Gastroesophageal sphincter (tissue), 4 donors: ENCODE measurements at places on chromosomes 12 and 14.

DNA sequence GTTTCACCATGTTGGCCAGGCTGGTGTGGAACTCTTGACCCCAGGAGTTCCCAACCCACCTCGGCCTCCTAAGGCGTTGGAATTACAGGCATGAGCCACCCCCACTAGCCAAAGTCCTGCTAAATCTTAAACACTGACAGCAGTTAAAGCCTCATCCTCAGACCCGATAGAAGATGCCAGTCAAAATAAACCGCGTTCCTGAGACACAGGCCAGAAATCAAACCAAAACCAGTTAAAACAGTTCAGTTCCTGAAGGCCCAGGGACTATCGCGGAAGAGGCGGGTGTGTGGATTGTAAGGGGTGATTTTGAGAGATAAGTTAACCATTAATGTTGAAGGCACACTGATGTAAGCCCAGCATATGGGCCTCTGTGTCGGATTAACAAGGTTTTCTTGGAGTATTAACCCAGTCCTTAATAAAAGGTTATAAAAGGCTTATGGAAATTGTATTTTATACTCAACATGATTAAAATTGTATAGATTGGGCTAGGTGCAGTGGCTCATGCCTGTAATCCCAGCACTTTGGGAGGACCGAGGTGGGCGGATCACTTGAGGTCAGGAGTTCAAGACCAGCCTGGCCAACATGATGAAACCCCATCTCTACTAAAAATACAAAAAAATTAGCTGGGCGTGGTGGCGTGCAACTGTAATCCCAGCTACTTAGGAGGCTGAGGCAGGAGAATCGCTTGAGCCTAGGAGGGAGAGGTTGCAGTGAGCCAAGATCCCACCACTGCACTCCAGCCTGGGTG is 18.7 kb upstream of the CDCA4 start:
- ATAC-seq = no peak

DNA sequence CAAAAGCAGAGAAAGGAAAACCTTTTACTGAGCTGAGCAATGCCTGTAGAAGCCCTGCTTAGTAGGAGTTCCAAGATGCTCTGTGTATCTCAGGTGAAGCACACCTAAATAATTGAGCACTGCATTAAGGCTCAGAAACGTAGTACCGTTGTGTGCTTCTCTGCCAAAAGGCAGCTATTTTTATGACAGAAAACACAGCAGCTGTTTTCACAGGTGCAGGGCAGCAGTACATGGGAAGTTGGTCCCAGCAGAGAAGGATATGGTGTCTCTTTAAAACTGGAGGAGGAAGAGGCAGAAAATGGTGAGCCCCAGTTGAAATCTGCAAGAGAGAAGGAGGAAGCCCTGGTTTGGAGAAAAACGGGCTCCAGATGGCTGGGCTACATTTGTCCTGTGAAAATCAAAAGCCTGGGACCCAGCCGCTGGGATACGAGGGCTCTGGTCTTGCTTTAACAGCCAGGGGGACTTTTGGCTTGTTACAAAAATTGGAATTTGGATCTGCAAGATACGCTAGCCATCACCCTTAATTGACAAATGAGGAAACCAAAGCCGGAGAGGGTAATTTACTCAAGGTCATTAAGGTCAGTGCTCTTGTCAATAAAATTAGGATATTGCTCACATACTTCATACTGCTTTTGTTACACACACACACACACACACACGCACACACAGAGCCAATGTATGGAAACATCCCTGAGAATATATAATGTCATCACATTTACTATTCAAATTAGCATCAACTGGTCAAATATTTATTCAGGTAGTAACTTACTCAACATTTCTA is 27.3 kb downstream of the SPRING1 start:
- no peak for ATAC-seq

DNA sequence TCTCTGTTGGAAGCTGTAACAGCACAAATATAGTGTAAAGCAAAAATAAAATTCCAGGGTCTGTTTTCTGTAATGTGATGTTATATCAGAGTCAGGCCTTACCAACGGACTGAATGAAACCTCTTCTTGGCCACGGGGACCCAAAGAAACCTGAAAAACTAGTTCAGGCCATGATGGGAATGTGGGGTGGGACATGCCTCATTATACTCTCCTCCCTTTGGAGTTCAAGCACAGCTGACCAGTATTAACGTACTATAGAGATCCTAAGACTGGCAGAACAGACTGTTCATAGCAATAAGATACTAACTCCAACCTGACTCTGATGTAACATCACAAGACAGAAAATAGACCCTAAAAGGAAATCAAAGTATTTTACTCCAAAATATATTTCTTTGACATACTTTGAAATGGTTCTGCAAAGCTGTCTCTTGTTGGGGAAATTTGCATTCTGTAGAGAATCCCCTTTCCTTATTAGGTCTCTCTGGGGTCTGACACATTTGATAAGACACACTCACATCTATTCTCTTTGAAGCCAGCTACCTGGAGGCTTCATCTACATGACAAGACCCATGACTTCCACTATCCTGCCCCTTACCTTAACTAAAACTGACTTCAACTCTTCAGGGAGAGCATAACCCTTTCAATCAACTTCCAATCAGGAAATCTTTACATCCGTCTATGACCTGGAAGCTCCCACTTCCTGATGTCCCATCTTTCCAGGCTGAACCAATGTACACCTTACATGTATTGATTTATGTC is 444.6 kb downstream of the SOX5 start:
- ATAC-seq = no peak

- ATAC-seq = no peak
These were observed 180.8 kb downstream of the ERC1 start for GRCh38 chr12:1171657-1172408.

DNA sequence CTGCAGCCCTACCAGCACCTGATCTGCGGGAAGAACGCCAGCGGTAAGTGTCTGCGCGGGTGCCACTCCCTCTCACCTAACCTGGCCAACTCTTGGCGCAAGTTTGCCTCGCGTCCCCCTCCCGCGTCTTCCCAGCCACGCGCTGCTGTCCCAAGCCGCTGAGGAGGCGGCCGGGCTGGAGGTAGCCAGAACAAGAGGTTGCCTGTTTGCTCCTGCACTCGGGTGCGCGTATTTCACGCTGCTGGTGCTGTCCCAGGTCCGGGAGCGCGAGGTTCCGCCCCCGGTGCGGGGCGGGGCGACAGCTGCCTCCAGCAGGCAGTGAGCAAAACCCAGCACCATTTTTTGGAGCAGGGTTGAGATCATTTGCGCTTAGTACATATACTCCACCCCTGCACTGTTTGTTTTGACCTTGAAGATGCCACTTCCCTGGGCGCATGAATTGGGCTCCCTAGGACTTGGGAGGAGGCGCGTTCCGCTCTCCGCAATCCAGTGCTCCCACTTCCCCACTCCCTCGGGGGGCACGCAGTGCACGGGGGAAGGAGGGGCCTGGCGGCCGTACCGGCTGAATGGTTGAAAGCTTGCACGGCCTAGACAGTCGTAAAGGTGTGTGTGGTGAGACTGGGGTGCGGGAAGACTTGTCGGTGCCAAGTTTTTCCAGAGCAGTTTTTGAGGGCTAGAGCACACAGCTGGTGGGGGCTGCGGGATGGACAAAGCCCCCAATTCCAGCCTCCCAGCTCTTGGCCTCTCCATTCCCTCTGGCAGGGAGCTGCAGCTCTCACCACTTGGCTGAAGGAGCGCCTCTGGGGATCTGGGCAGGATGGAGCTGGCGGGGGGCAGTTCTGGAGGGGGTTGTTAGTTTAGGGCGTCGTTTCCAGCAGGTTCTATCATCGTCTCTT is 226.9 kb upstream of the CRY1 start:
- ATAC-seq = no peak
